Left ventricle myocardium inferior (tissue), 1 donor: ENCODE measurements at places on chromosomes 2 and 18. TPM values are rescaled to one million over a fixed set of nuclear protein-coding genes. Genes with fewer than 3 reads are reported as not detected.

The MTCL1 gene
- 9.1 TPM for total RNA-seq

The CCDC88A gene
- total RNA-seq: 21.7 TPM

The C2orf80 gene
- not detected for total RNA-seq

The CARF gene
- total RNA-seq: 8.1 TPM

The NOSTRIN gene
- total RNA-seq: 14.7 TPM

The NEDD4L gene
- 45.8 TPM for total RNA-seq

The SP5 gene
- total RNA-seq: 0.44 TPM

The CXCR4 gene
- 3.2 TPM for total RNA-seq

The SIX2 gene
- 0.91 TPM for total RNA-seq

The CENPA gene
- total RNA-seq: 2.5 TPM

The TIA1 gene
- total RNA-seq: 45.1 TPM

The TMEM163 gene
- 0.22 TPM for total RNA-seq

The CYBRD1 gene
- total RNA-seq: 48.4 TPM

The HOXD1 gene
- not detected for total RNA-seq

The ABHD3 gene
- total RNA-seq: 3.7 TPM

The CCDC148 gene
- 0.30 TPM for total RNA-seq

The KIAA2012 gene
- total RNA-seq: not detected

The CFC1 gene
- not detected for total RNA-seq

The MARCO gene
- total RNA-seq: 7.0 TPM

The ALPI gene
- not detected for total RNA-seq

The LIMS4 gene
- 2.1 TPM for total RNA-seq

The CHST10 gene
- total RNA-seq: 11.6 TPM

The DQX1 gene
- total RNA-seq: 0.11 TPM

The ADRA2B gene
- 2.9 TPM for total RNA-seq

The MROH2A gene
- not detected for total RNA-seq

The ELMOD3 gene
- total RNA-seq: 10.6 TPM

The HTR2B gene
- total RNA-seq: 1.5 TPM

The ECEL1 gene
- not detected for total RNA-seq

The EPB41L3 gene
- total RNA-seq: 6.3 TPM

The HAT1 gene
- 31.0 TPM for total RNA-seq

The LIPG gene
- total RNA-seq: not detected

The ACMSD gene
- not detected for total RNA-seq

The ALK gene
- total RNA-seq: 0.14 TPM

The M1AP gene
- total RNA-seq: not detected

The RTP5 gene
- total RNA-seq: not detected

The SPATS2L gene
- 54.9 TPM for total RNA-seq

The REG3A gene
- total RNA-seq: not detected

The BMP10 gene
- total RNA-seq: 0.19 TPM

The KLHL29 gene
- 1.1 TPM for total RNA-seq

The ABHD1 gene
- 3.5 TPM for total RNA-seq

The SP140 gene
- 1.3 TPM for total RNA-seq

The CXCR2 gene
- 0.96 TPM for total RNA-seq

The COL6A3 gene
- total RNA-seq: 57.1 TPM

The TUBB8B gene
- not detected for total RNA-seq

The CROCC2 gene
- total RNA-seq: not detected

The C2orf76 gene
- 7.3 TPM for total RNA-seq

The GCKR gene
- not detected for total RNA-seq

The GBX2 gene
- total RNA-seq: not detected

The COL4A4 gene
- total RNA-seq: 8.9 TPM

The GKN1 gene
- not detected for total RNA-seq
